GF-D8 (cell line): ENCODE measurements at places on chromosomes 3 and 15.

DNA sequence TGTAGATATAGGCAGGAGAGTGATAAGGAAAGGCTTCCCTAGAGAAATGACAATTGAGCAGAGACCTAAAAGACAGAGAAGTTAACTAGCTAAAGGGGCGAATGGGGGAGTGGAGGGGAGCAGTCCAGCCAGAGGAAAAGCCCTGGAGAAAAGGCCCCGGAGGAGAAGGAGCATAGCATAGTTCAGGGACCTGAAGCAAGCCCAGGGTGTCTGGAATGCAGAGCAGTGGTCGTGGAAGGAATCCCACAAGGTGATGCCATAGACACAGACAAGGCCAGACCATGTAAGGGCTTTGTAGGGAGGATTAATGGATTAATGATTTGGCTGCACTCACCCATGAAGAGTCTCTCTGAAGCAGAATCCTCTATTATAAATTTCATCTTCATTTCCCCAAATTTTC, 45.8 kb upstream of the LRRN1 start:
- DNase-seq: no peak

DNA sequence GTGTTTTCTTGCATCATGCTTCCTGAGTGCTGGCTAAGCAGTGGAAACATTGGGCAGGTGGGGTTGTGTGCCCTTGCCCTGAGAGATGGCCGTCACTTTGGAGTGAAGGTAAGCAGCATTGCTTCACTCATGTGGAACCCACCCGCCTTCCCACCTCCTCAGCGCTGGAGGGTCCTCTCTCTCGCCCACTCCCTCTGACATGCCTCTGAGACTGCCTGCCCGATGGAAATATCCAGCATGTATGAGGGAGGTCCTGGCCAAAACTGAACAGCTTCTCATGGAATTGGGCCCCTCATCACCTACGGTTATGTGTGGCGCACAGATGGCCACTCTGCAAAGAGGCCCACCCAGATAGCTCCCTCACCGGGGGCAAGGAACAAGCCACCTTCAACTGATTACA, 48.6 kb downstream of the SMAD3 start:
- no peak for DNase-seq

DNA sequence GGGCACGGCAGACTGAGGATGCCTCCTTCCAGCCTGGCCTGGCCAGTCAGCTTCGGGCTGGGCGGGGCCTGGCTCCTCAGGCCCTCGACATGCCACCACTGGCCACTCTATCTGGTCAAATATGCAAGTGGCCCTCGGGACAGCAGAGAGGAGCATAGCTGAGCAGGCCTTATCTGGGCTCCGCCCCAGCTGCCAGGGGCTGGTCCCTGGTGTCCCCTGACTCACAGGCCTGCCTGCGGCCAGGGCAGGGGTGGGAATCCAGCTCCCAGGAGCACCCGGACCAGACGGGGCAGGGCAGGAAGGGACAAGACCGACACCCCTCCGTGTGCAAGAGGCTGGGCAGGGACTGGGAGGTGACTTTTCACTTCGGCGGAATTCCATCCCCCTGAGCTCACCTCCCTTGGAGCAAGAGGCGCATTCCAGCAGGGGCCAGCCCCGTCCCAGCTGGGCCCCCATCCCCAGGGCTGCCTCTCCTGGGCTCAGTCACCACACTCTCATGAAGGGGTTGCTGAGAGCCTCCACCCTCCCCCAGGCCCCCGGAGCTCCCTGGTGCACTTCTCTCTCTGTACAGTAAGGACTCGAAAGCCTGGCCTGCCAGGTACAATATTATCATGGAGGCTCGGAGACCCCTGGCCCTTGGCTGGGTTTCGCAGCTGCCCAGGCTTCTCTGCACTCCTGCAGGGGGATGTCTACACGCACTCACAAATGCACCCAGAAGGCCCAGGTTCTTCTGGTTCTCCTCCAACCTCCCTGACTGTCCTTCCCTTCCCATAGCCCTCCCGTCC, 29.5 kb downstream of the WNT7A start:
- DNase-seq: no peak

DNA sequence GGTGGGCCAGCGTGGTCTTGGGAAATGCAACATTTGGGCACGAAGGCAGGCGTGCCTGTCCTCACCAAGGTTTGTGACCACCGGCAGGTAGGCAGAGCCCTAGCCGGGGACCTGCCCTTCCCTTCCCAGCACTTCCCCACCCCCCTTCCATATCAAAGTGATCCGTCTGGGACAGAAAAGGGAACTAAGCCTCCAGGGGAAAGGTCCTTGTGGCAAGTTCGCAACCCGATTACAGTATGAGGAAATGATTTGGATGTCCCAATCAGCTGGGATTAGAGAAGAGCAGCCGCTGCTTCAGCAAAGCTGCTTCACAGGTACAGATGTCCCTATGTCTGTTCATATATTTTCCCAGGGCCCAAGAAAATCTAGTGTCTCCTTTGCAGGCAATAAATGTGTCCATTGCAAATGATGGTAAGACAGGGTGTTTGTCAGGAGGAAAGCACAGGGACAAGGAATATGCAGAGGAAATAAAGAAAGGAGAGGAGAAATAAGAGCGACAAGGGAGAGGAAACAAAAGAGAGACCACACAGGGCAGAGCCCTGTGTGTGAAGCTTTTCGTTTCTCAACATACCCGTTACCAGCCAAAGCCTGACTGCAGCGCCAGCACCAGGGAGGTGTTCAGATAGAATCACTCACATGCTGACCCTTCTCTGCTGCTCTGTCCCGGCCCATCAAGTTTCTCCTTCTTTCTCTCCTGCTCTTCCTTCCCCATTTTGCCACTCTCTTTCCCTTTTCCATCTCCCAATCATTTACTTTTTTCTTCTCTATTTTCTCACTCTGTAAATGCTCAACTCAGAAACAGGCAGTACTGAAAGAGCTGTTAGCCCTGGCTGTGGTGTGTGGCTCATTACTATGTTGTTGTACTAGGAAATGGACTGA, 17.4 kb upstream of the SECISBP2L start:
- DNase-seq: peak; percentile 6

- no peak for DNase-seq
Measured at GRCh38 chr3:111781561-111782446, 77.3 kb upstream of the PHLDB2 start.

GRCh38 chr15:45548753-45549520, 26.4 kb upstream of the SLC30A4 start:
- DNase-seq: no peak

DNA sequence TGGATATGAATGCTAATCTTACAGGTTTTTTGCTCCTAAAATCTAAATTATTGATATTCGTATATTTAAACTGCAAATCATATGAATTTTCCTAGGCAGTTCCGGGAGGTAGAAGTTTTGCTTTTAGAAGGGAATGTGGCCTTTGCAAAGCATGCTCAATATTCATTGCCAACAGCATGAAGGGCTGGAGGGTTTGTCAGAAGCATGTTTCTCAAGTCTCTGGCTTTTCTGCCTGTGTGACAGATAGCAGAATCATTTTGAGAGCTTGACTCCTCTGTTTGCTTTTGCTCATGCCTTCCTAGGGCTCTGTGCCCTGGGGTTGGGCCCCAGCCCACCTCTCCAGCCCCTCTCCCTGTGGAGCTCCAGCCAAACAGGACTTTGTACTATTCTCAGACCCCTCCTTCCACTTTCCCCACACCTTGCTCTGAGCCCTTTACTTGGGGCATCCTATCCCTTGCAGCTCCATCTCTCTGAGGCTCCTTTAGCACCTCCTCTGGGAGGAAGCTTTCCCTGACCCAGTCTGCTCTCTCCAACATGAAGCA, 91.3 kb downstream of the ARNT2 start:
- no peak for DNase-seq

DNA sequence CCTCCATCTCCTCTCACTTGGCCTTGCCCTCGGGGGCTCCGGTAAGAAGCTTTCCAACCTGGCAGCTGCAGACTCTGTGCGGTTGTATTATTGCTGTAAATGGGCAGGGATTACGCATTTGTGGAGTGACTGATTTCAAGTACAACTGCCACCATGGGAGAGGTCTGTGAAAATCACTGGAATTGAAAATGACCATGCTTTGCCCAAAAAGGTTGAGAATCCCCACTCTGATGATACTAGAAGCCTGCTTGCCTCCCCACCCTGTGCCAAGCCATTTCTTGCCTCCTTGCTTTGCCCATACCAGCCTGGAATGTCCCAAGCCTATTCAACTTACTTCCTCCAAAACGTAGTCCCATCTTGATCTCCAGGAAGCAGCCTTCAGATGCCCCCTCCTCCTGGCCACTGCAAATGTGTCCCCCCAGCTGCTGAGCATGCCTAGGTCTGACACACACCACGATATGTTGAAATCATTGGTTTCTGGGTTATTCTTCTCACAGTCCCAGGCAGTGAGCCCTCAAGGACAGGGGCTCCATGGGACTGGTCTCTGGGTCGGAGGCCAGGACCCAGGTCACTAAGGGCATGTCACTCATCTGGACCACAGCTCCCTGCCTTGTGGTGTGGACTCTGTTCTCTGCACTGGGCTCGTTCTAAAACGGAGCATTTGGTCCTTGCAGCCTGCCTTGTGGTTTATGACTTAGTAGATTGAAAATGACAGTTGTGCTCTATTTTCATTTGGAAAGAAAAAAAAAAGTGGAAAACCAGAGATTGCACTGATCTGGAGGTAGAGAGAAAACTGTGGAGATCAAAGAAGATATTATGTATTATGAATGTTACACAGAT, 42.9 kb downstream of the SMAD3 start:
- DNase-seq: peak; percentile 20

GRCh38 chr15:86493884-86494283, 414.2 kb downstream of the AGBL1 start:
- no peak for DNase-seq

DNA sequence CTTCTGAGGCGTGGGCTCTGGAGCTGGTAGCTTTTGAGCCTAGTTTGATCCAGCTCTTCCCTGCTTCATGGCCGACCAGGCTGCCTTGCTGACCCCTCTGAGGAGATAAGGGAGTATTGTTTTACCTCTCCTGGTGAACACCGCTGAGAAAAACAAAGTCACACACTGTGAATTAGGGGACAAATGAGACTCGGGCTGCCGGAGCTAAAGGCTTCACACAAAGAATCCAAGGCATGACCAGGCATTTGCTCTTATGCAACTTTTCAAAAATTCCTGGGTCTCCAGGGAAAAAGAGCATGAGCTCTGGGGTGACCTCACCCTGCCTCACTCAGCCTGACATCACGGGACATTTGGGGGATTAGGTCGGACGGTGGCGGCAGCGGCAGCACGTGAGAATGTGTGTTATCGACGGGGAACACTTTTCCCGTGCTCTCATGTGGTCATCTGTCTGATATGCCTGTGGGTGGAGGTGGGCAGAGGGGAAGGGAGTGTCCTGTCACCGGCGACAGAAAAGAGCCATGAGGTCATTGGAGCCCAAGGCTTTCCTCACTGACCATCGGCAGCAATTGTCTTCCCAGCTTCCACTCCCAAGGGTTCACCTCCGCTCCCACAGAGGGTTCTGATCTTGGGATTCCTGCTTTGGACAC, 61.0 kb downstream of the TMEM44 start:
- DNase-seq: no peak

GRCh38 chr3:152834776-152835600, at the start of gene P2RY1:
Gene P2RY1 (plus strand): TSS chr3:152835131. CDS start chr3:152835783, 652 bp downstream.
- DNase-seq: peak; percentile 7

- DNase-seq: no peak
Measured at GRCh38 chr3:134146666-134147065, 104.0 kb downstream of the RYK start.

GRCh38 chr3:183327343-183327742, 74.3 kb downstream of the B3GNT5 start:
- DNase-seq: no peak

GRCh38 chr15:51307325-51307724, 31.1 kb downstream of the CYP19A1 start:
- DNase-seq: no peak

- no peak for DNase-seq
Measured at GRCh38 chr15:53710906-53711305, 48.6 kb downstream of the WDR72 start.

GRCh38 chr3:188271226-188271914, 117.4 kb downstream of the LPP start:
- no peak for DNase-seq

DNA sequence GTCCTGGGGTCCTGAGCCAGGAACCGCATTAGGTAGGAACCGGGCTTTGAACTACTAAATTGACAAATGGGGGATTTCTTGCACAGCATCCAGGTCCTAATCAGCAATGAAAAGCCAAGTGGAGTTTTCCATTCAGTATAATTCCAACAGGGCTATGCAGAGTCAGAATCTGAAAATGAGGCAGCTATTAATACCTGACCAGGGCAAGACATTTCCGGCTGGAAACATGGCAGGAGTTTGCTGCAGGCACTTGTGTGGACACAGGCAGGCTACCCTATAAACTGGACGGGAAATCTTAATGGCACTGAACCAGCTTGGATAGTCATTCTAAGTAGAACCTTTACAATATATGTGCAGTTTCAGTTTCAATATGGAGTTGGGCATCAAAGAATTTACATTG, 553.1 kb downstream of the FGF12 start:
- no peak for DNase-seq

GRCh38 chr3:142489572-142490323, 41.9 kb upstream of the XRN1 start:
- DNase-seq: no peak

- no peak for DNase-seq
Measured at GRCh38 chr15:91863621-91864255, 10.2 kb downstream of the SLCO3A1 start.

GRCh38 chr15:64856429-64857145, 14.9 kb downstream of the PLEKHO2 start:
- DNase-seq: no peak

DNA sequence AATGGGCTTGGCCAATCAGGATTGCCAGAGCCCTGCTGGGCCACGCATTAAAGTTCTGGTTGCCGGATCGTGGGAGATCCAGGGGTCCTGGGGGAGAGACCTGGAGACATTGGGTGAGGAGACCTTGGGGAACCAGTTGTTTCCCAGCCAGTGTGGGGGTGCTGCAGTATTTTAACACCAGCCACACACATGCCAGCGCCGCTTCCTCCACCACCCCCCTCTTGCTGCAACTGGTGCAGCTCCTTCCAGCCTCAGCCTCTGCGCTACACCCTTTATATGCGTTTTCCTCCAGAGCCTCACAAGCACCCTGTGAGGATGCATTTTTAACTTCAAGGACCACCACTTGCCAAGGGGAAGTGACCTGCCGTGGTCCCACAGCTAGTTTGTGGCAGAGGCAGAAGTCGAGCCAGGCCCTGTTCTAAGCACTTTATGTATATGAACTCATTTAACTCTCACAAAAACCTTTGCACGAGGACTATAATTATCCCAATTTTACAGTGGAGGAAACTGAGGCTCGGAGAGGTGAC, 29.4 kb upstream of the GRIP2 start:
- no peak for DNase-seq

- DNase-seq: no peak
Measured at GRCh38 chr3:186525369-186526255, 18.6 kb downstream of the CRYGS start.

- DNase-seq: no peak
Measured at GRCh38 chr15:99264125-99264524, 12.8 kb downstream of the LRRC28 start.

- no peak for DNase-seq
Measured at GRCh38 chr15:93121107-93121506, 32.1 kb upstream of the RGMA start.
